ENCODE measurements at places on chromosomes 6 and 20.

- peak; percentile 42 for DNase-seq
Observed at GRCh38 chr6:10146715-10147451, 268.0 kb downstream of the TFAP2A start.

- no peak for DNase-seq
Observed at GRCh38 chr6:84707171-84707570, 57.2 kb downstream of the TBX18 start.

- no peak for DNase-seq
Observed at GRCh38 chr6:35510916-35511561, 1.7 kb downstream of the TULP1 start.

DNA sequence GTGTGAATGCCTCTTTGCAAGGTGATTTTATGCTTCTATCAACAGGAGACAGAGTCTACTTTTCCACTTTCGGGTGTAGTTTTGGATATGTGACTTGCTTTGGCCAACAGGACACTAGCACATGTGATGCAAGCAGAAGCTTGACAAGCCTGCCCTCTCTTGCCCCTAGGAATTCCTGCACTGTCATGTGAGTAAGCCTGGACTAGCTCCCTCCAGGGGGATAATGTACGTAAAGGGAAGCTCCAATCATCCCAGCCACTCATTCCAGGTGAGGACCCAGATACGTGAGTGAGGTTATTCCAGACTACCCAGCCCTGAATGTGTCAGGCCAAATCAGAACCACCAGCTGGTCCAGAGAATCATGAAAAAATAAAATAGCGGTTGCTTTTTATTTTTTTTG is 33.3 kb downstream of the BEND3 start:
- no peak for DNase-seq

GRCh38 chr6:157893238-157893637 is 70.2 kb downstream of the SNX9 start:
- no peak for DNase-seq

DNA sequence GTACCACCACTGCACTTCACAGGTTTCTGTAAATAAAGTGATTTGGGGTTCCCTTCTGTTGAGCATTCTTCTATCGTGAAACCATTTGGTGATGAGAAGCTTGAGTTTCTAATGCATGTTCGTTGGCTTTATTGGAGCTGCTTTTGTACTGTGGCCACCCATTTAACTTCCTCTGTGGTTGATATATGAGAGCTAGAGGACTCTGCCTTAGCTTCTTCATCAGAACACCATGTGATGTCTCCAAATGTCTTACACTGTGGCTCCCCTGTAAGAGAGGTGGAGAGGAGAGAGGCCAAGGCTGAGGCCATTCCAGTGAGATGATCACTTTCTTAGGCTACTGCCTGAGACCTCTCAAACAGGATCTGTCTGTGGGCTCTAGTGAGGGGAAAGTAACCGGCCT is 114.5 kb downstream of the SLC16A10 start:
- DNase-seq: no peak

GRCh38 chr6:37514321-37514771 is 14.7 kb upstream of the CCDC167 start:
- no peak for DNase-seq

DNA sequence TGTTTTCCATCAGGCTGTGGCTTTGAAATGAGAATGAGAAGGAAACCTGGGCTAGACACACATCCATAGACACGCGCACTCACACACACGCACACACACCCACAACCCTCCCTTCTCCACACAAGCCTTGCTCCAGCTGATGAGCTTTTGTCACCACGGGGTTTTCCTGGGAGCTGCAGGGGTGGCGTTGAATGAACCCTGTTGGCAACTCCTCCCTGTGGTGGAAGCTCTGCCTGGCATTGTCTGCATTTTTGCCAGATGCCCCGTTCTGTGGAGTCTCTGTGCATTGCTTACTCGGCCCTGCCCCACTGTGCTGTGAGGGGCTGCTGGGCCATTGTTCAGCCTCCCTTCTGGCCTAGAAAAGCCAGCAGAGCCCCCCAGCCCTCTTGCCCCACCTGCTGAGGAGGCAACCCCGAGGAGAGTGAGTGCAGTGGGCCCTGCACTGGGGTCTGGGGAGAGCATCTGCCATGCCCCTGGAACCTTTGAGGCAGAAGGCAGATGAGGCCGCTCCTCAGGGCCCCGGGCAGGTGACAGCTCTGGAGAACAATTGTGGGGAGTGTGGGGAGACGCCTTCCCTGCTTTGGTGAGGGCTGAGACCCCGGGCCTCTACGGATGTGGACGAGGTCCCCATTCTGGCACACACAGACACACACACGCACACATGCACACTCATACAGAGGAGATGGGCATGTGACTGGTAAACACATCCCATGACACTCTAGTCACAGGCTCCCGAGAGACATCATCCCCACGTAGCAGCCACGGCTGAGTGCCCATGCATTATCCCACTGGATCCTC is 9.9 kb downstream of the ADIG start:
- peak; percentile 12 for DNase-seq

- DNase-seq: no peak
Observed at GRCh38 chr6:88220493-88220892, 54.3 kb upstream of the CNR1 start.

DNA sequence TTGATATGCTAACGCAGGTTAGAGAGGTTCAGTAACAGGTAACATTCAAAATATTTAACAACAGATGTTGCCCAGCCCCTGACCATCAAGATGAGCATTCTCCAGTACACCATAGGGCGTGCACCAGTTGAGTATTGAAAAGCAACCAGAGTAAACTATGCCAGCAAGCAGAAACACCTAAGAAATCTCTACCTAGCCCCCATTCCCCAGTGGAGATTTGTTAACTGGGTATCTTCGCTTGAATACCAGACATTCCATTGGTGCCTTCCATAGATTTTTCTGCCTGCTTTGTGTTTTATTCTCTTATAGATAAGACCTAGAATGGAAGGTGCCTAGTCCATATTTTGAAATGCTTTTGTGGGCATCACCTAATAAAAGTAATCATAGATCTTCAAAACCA is 623.9 kb downstream of the KIF16B start:
- DNase-seq: no peak

- peak; percentile 48 for DNase-seq
Observed at GRCh38 chr6:2990248-2990931, 9.3 kb upstream of the NQO2 start.

DNA sequence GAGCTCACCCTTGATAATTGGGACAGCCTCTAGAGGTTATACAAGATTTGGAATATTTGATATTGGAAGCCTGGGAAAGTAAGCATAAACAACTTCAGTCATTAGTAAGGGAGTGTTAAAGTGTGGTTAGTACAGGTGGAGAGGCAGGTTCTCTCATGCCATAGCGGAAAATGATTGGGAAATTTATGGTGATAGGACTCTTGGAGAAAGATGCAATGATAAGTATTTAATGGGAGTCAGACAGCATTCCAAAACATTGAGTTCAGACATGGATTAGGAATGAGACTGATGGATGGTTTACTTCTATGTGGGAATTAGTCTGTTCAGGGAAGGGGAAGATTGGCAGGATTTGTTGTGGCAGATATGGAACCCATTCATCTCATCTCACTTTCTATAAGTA is 152.7 kb downstream of the MCHR2 start:
- no peak for DNase-seq

DNA sequence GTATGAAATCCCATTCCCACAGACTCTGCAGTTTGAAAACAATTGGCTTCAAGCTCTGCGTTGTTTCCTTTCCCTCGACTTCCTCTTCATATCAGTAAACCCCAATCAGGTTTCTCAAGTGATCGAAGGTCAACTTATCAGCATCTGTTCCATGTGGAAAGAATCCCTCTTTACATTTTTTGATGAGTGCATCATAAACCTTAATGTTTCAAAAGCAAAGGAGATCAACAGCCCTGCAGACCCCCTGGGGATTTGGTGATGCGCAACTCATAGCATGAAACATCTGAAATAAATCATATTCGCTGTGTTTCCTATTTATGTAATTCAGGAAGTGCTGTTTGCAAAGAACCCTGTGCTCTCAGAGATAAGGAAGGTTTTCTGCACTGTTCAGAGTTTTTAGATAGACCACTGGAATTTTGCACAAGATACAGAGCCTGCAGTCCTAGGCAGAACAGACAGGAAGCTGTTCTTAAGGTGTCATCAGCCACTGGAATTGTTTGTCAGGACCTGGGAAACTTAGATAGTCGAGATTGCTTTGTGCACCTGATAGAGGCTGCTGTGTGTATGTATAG is 216.0 kb downstream of the HIVEP2 start:
- DNase-seq: no peak

GRCh38 chr6:68226460-68226859 is 408.6 kb upstream of the ADGRB3 start:
- peak; percentile 0 for DNase-seq

DNA sequence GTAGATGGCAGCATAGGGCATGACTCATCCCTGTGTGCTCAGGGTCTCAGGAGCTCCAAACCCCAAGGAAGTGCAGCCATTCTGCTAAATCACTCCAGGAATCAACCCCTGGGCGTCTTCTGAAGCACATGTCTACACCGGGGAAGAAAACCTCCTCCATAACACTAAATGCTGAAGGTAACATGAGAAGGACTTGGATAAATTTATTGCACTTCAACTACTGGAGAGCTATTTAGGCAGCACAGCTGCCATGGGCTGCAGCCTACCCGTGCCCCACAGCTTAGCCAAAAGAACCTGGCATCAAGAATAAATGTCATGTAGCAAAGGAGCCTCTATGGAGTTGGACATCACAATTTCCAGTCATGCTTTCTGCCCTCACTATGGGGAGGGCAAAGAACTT is 152.4 kb upstream of the PROKR2 start:
- no peak for DNase-seq

DNA sequence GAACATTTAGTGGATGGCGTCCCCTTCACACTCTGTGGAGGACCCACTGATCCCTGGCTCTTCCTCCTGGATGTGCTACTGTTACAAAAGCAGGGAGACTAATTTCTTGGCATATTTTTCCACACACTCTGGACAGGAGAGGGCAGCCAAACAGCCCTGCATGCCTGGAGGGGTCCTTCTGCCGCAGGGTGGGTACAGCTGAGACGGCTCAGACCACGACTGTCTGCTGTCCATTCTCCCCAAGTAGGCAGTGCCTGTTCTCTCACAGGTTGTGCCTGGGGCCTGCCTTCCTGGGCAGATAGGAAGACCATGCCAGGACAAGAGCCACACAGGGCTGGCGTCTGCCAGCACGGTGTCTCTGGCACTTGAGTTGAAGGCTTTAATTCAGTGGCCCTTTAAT is 260.1 kb downstream of the FOXC1 start:
- DNase-seq: no peak

GRCh38 chr6:161199850-161200249 is 74.0 kb downstream of the AGPAT4 start:
- DNase-seq: no peak

GRCh38 chr6:34901930-34902329 is 12.9 kb downstream of the ANKS1A start:
- DNase-seq: no peak

GRCh38 chr6:125041740-125042459 is 79.7 kb downstream of the RNF217 start:
- DNase-seq: no peak

GRCh38 chr6:1022719-1023118 is 289.2 kb upstream of the FOXQ1 start:
- no peak for DNase-seq

DNA sequence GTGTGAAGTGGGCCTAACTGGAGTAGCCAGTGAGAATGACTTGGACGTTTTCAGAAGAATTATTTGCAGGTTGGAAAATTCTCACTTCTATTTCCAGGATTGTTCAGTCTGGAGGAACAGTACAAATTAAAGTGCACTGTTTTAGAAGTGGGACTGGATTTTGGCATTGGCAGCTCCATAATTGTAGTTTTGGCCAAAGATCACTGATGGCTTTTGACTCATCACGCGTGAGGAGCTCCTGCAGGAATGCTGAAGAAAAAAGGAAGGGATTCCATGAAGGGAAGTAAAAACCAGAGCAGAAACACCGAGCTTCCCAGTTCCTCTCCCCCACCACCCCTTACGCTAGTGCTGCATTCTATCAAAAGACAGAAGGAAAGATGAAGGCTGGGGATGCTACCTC is 103.5 kb downstream of the JARID2 start:
- DNase-seq: no peak

- no peak for DNase-seq
Observed at GRCh38 chr6:350371-350770, 41.2 kb upstream of the IRF4 start.

DNA sequence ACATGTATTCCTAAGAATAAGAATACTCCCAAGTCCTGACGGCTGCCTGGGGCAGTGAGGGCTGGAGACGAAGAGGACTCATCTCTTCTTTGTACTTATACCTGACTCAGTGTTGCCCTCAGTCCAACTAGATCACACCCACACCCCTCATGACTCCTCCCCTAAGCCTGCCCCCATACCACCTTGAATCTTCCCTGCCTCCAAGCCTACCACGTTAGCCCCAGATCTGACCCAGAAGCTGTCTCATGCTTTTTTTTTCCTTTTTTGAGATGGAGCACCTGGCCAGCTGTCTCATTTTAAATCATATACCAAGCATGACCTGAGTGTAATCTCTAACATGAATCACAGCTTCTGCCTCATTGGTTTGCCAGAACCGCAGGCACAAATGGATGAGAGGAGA is 45.2 kb downstream of the MUC22 start:
- no peak for DNase-seq

GRCh38 chr20:1081891-1082290 is 36.5 kb upstream of the PSMF1 start:
- no peak for DNase-seq

DNA sequence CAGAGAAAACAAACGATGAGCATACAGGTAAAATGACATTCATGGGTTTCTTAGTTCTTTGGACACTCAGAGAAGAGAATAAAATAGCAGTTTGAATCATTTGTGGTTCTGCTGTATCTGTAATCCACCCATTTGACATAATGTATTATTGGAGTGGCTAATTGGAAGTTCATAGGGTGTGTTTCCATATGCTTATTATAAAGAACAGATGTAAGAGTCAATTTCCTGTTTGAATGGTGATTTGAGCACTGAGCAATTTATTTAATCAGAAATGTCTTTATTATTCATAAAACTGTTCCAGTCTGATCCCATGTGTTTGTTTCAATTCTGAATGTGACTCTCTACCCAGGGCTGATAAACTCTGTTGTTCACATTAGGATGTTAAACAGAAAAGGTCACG is 939.1 kb downstream of the KIF16B start:
- DNase-seq: no peak

GRCh38 chr20:4067600-4068261 is 52.4 kb upstream of the RNF24 start:
- DNase-seq: no peak

GRCh38 chr6:166942393-166943168 is 13.8 kb downstream of the RNASET2 start:
- peak; percentile 80 for DNase-seq

DNA sequence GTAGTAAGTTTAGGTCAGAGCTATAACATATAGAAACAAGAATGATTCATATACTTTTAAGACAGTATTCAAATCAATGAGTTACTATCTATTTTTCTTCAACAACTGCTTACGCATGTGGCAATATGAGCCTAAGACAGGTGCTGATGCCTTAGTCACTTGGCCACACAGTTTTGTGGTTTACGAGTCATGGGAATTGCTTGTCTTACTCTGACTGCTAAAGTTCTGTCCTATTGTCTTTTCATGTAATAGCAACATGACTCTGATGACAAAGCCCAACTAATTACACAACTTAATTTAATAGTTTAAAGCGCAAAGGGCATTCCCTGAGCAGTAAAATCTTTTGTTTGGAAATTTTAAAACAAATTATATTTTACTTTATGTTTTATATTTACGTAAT is 159.3 kb upstream of the CENPW start:
- DNase-seq: no peak
